ENCODE measurements at places on chromosomes 4 and X.

DNA sequence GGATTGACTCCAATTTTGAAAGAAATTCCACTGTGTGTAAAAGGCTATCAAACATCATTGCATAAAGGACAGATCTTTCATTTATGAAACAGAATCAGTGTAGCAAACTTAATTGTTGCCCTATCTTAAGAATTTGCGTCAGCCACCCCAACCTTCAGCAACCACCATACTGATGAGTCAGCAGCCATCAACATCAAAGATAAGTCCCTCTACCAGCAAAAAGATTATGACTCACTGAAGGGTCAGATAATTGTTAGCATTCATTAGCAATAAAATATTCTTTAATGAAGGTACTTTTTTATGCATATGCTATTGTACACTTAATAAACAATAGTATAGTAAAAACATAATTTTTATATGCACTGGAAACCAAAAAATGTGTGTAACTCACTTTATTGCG is 15.8 kb upstream of the GRSF1 start:
- no peak for DNase-seq

DNA sequence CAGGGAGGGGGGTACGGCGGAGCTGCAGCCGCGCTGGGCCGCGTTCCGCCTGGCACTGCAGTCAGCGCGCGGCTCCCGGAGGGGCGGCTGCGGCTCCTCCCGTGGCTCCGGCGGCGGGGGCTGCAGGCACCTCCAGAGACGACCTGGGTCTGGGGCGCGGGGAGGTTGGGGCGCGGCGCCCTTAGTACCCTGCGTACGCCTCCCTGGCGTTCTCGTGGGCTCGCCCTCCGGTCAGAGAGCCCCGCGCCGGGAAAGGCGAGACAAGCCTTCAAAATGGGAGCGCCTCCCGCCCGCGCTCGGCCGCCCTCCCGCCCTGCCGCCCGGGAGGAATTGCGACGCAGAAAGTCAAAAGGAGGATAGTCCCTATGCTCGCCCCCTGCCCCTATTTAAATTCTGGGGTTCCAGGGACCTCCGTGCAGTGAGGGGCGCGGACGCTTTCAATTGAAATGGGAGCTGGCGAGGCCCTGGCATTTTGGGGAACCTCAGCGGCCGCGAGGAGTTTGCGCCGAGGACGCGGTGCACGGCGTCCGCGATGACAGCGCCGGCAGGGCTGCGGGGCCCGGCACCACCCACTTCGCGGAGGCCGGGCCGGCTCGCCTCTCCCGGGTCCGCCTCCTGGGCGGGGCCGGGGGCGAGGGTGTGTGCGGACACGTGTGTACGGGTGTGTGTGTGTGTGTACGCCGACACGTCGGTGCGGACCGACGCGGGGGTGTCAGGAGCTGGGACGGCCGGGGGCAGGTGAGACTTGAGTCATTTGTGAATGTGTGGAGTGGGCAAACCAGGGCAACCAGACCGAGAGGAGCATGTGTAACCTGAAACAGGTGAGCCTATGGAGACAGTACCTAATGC is 544 bp downstream of the HERC3 start:
- DNase-seq, result peak; percentile 36

DNA sequence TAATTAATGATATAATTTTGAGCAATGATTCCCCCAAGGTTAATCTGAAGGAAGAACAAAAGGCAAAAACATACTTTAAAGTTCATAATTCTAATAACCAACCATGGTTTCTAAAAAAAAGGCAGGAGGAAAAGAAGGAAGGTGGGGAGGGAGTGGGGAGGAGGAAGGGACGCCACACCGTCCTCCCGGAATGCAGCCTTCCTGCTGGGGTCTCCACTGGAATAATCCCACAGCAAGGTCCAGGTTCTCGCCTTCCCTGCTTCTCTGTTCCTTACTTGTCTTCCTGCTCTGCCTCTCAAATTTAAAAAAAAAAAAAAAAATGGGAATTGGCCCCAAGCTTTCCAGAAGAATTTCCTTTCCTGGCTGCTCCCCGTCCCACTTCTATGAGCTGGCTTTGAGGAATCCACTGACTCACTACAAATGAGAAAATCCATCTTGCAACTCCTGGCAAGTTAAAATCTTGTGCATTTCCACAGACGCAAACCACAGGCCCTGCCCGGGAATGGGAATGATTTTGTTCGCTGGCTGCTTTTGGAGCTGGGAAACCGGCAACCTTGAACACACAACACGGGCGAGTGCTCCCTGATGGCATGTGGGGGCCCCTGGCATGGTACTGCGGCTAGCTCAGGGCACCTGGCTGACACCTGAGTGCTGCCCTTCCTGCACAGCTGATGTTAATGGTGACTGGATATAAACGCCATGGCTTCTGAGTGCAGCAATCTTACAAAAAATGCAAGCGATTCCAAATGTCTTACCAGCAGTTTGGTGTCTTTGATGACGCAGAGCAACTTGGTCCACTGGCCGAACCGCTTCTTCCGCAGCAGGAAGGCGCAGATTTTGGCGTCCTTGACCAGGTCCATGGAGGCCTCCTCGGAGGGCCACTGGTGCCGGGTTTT is 97.0 kb downstream of the AFAP1 start:
- no peak for DNase-seq

DNA sequence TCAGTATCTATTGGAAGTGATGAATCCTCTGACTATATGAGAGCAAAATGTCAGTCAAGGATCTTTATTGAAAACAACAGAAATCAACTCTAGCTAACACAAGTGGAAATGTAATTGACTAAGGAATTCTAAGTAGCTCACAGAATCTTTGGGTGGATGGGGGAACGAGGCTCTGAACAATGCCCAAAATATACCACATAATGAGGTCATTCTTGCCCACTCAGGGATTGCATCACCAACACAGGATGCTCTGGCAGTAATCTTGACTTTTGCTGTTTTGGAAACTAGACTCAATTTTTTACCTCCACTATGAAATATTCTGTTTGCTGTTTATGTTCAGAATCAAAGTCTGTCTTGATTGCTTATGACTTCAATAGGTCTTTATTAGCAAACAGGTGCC is 127.4 kb upstream of the UNC5C start:
- no peak for DNase-seq

GRCh38 chr4:10893395-10893794 is 208.8 kb upstream of the CLNK start:
- DNase-seq, result no peak

GRCh38 chrX:70527053-70527452 is 82.4 kb downstream of the DLG3 start:
- DNase-seq, result no peak

DNA sequence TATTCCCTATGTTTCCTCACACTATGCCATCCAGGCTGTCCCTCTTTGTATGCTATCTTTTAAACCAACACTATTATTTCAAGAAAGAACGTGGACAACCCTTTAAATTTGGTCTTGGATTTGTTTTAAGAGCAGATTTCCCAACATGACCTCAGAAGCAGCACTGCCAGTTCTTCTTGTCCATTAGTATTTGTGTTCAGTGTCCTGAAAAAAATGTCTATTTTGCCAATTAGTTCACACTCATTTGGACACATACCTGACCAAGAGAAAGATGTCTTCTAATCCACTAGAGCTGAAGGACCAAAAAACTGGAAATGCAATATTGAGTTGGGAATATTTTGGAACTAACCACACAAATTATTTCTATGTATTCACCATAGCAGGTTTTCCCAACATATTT is 223.2 kb upstream of the CNKSR2 start:
- no peak for DNase-seq

DNA sequence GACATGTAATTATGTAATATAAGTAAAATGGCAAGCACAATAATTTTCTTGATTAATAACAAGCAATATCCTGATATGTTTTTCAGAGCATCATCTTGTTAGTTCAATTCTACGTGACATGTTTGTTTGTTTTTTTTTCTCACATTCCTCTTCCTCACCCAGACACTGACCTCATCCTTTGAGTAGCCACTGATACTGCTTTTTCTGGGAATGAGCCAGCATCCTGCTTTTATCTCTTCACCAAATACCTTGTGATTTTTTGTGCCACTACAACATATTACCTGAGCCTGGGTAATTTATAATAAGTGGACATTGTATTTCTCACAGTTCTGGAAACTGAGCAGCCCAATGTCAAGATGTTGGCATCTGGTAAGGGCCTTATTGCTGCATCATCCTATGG is 484.0 kb downstream of the NAF1 start:
- DNase-seq, result no peak

- DNase-seq, result no peak
Measured at GRCh38 chrX:46398874-46399273, 146.3 kb downstream of the ZNF674 start.

DNA sequence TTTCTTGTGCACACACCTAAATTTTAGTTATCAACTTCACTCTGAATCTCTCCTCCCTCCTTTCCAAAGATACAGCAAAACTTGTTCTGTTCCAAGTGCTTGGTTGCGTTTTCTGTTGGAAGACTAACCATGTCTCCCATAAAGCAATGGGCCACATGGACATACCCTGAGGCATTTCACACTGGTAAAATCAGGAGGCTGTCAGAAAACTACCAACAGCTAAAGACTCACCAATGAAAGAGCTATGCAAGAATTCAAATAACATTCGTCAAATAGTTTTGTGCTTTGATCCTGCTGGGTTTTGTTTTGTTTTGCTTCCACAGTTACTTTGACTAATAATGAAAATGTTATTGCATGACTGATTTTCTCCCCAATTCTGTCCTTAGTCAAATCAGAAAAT is 46.0 kb downstream of the PHEX start:
- no peak for DNase-seq

DNA sequence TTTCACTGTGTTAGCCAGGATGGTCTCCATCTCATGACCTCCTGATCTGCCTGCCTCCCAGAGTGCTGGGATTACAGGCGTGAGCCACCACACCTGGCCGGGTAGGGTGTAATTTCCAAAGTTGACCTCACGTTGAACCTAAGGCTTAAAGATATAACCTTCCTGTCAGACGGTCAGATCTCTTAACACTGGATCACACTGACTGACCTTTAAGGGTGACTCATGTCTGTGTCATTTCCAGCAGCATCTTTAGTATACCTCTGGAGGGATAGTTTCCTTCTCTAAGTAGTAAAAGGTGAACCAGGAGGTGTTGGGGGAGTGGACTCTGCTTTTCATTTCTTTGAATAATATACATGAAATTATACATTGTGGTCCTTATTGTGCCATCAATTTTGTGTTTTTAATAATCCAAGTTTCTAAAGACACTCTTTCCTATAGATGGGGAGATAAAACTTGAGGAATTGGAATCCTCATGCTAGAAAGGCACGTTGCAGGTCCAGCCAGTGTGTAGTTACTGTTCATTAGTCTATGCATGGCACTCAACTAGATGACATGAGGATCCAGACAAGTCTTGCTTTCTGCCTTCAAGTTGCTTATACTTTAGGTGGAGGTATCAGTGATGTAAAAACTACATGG is 45.7 kb downstream of the ARHGAP10 start:
- DNase-seq, result no peak

DNA sequence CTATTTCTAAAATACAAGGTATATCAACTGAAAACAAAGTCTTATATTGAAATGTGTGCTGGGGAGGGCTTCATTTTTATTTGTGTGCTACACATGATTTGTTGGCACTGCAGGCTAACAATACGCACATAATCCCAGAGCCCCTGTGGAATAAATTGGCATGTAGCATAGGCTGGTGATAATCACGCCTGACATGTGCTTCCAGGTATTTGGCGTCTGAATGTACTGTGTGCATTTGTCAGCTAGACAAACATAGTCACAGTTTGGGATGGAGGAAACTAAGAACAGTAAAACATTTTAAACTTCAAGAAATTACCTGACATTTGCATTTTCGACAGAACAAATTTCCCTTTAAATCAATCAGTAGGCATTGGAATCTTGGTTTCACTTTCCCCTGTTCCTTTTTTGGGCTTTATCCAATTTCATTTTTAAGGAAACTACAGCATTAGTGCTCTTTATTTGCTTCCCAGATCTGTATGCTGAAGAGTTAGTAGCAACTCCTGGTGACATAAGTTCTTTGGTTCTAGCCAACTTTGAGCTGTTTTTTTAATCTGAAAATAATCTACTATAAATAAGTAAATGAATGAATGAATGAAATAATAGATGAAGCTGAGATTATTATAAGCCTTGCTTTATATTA is 472.3 kb downstream of the PDHA2 start:
- DNase-seq, result no peak
